ENCODE measurements at places on chromosomes 5 and 9. TPM values are rescaled to one million over a fixed set of nuclear protein-coding genes. Genes with fewer than 3 reads are reported as not detected.
A peak's percentile ranks its signal among the peaks of the same experiment; 100 is the strongest.

The HAPLN1 gene
- polyA plus RNA-seq: not detected

The ADGRD2 gene
- polyA plus RNA-seq: not detected

The RNF183 gene
- not detected for polyA plus RNA-seq

The EPB41L4B gene
- not detected for polyA plus RNA-seq

The SNCB gene
- 1.1 TPM for polyA plus RNA-seq

The KIF3A gene
- 10.2 TPM for polyA plus RNA-seq

- H3K27ac ChIP-seq: no peak overlapping the region
- no peaks in the 10 kb centered on the region for H3K36me3 ChIP-seq
- no peaks in the 10 kb centered on the region for H3K27me3 ChIP-seq
- peaks cover 18% of the 10 kb centered on the region for H3K4me1 ChIP-seq
- DNase-seq: no peak
- no peak overlapping the region for H3K4me3 ChIP-seq
Observed at GRCh38 chr5:78597068-78597973, 51.3 kb downstream of the LHFPL2 start.

- no peak for DNase-seq
- no peaks in the 10 kb centered on the region for H3K36me3 ChIP-seq
- H3K4me1 ChIP-seq: no peaks in the 10 kb centered on the region
- H3K27ac ChIP-seq: no peak overlapping the region
- H3K27me3 ChIP-seq: no peaks in the 10 kb centered on the region
- H3K4me3 ChIP-seq: no peak overlapping the region
Observed at GRCh38 chr5:107123014-107123413, 547.7 kb downstream of the EFNA5 start.

DNA sequence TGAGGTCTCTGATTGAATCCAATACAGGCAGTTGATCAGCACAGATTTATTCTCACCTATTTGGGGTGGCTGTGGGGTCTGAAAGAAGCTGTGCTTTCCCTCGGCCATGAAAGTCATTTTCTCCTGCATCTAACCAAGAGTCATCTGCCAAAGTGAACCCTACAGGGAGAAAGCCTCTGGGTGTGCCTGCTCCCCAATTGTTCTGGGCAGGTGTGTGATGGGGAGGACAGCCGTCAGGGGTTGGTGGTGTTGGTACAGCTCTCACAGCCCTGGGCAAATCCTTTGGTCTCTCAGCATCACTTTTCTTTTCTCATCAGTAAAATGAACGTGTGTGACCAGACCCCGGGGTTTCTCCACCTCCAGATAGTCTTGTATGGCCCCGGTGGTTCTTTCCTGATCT, 2.5 kb downstream of the PHF2 start:
- H3K27me3 ChIP-seq: no peaks in the 10 kb centered on the region
- H3K4me3 ChIP-seq: peak overlapping the region; percentile 23
- no peak for DNase-seq
- H3K36me3 ChIP-seq: no peaks in the 10 kb centered on the region
- H3K27ac ChIP-seq: peak overlapping the region; percentile 16
- peaks cover 37% of the 10 kb centered on the region for H3K4me1 ChIP-seq

DNA sequence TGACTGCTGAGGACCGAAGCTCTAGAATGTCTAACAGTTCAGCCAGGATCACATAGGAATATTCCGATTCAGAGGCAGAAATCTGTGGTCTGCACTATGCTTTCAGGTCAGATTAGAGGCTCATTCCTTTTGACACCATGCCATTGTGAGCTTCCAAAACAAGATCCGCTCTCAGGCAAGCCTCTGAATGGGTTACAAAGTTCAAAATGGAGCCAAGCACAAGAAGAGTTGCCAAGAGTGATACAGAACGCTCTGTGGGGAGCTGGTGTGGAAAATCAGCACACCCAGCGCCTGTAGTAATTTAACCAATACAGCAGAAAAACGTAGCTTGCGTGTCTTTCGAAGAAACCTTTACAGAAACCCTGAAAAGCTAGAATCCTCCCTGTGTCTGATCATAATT, 33.3 kb upstream of the FAT2 start:
- H3K36me3 ChIP-seq: no peaks in the 10 kb centered on the region
- H3K4me3 ChIP-seq: no peak overlapping the region
- no peak overlapping the region for H3K27ac ChIP-seq
- H3K27me3 ChIP-seq: peaks cover 21% of the 10 kb centered on the region
- H3K4me1 ChIP-seq: no peaks in the 10 kb centered on the region

DNA sequence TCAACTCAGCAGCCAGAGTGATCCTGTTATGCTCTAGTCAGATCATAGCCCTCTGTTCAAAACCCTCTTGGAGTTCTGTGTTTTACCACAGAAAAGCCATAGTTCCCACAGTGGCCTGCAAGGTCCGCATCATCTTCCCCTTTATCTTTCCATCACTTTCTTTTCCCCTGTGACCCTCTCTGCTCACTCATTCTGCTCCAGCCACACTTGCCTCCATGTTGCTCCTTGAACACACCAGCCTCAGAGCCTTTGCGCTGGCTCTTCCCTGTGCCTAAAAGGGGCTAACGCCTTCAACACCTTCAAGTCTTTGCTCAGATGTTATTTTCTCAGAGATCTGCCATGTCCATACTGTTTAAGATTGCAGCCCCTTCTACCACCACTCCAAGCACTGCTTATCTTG, 26.3 kb downstream of the CSF2 start:
- peaks cover 67% of the 10 kb centered on the region for H3K4me1 ChIP-seq
- no peaks in the 10 kb centered on the region for H3K27me3 ChIP-seq
- H3K4me3 ChIP-seq: no peak overlapping the region
- no peaks in the 10 kb centered on the region for H3K36me3 ChIP-seq
- no peak for DNase-seq
- H3K27ac ChIP-seq: no peak overlapping the region

DNA sequence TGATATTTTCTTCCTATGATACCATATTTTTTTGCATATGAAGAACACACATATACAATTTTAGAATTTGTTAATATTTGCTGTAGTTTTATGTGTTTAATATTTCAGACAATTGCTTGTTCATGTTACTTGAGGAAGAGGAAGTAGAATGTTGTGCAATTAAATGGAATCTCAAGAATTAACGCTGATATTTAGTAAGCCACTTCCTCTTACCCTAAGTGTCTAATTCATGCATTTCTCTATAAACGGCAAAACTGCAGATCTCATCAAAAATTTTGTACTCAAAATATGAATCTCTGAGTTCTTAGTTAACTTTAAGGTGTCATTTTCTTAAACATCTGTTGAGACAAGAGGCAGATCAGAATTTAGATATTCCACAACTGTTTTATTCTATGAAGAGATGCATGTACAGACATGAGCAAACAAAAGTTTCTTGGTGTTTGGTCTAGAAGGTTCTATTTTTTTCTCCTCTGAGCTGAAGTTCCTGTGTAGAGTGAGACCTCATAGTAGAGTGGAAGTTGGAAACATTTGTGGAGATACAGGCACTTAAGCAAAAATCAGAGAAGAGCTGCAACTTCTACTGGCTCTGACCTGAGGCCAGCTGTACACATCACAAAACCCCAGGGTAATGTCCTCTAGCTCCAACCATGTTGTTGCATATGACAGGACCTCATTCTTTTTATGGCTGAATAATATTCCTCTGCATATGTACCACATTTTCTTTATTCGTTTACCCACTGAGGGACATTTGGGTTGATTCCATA, 16.6 kb upstream of the TGFBI start:
- H3K4me3 ChIP-seq: no peak overlapping the region
- DNase-seq: no peak
- H3K27ac ChIP-seq: no peak overlapping the region
- H3K36me3 ChIP-seq: peaks cover 6% of the 10 kb centered on the region

DNA sequence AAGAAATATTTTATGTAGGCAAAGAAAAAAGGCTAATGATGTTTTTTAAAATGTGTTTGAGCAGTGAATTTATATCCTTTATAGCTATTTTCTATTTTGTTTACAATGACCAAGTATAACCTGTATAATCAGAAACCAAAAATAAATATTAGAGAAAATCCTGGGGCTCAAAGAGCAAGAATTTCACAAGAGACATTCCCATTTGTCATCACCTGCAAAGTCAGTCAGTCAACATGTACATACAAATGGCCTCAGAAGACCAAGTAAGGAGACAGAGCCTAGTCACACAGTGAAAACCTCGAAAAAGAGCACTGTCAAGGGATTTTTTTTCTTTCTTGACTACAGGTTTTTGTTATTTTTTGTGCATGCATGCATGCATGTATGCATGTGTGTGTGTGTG, 231.4 kb downstream of the GLIS3 start:
- H3K4me3 ChIP-seq: no peak overlapping the region
- H3K4me1 ChIP-seq: no peaks in the 10 kb centered on the region
- no peaks in the 10 kb centered on the region for H3K36me3 ChIP-seq
- H3K27ac ChIP-seq: no peak overlapping the region
- peaks cover 6% of the 10 kb centered on the region for H3K27me3 ChIP-seq
- no peak for DNase-seq

- H3K27ac ChIP-seq: peak overlapping the region; percentile 93
- peaks cover 10% of the 10 kb centered on the region for H3K4me1 ChIP-seq
- no peaks in the 10 kb centered on the region for H3K27me3 ChIP-seq
- peak; percentile 49 for DNase-seq
Observed at GRCh38 chr5:179836225-179837019, 15.7 kb downstream of the SQSTM1 start.

- no peaks in the 10 kb centered on the region for H3K27me3 ChIP-seq
- H3K36me3 ChIP-seq: no peaks in the 10 kb centered on the region
- H3K4me3 ChIP-seq: no peak overlapping the region
- no peaks in the 10 kb centered on the region for H3K4me1 ChIP-seq
- H3K27ac ChIP-seq: no peak overlapping the region
Observed at GRCh38 chr5:128339585-128339984, 198.5 kb downstream of the FBN2 start.

DNA sequence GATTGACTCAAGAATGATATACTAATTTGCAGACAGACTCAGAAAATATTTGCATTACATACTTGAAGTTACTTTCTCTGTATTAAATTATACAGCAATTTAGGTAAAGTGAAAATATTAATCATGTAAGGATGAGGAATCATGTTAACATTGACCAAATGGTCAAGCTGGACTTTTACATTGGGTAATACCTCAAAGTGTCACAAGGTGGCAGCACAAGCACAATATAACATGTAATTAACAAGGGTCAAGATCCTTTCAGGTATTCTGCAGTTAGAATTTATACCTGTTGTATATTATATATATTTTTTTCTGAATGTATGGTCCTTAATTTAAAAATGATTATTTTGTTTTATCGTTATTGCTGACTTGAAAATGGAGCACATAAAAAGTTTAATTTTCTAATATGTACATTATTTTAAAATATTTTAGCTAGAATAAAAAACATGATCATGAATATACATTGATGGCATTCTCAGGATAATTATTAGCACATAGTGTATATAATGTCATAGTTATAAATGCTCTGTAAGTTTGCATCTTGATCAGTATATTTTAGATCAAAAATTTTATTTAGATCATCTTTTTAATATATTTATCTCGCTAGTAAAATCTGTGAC, 8.6 kb downstream of the HAPLN1 start:
- H3K36me3 ChIP-seq: no peaks in the 10 kb centered on the region
- H3K4me3 ChIP-seq: no peak overlapping the region
- peaks cover 5% of the 10 kb centered on the region for H3K27me3 ChIP-seq
- no peak for DNase-seq

- H3K27me3 ChIP-seq: peaks cover 45% of the 10 kb centered on the region
- no peak overlapping the region for H3K27ac ChIP-seq
- no peak for DNase-seq
- no peaks in the 10 kb centered on the region for H3K4me1 ChIP-seq
- H3K4me3 ChIP-seq: no peak overlapping the region
Observed at GRCh38 chr9:91939978-91940377, 10.1 kb downstream of the ROR2 start.

- H3K36me3 ChIP-seq: no peaks in the 10 kb centered on the region
- no peaks in the 10 kb centered on the region for H3K27me3 ChIP-seq
- no peak for DNase-seq
Observed at GRCh38 chr9:123543492-123543891, 187.5 kb downstream of the CRB2 start.
